Mucosa of gallbladder (tissue), 1 donor: ENCODE measurements at places on chromosomes 16 and 17. TPM values are rescaled to one million over a fixed set of nuclear protein-coding genes. Genes with fewer than 3 reads are reported as not detected.

ITGA3 gene
- 134 TPM for total RNA-seq

NKD1 gene
- 32.0 TPM for total RNA-seq

NACA2 gene
- total RNA-seq = not detected

CMTM2 gene
- not detected for total RNA-seq

CLEC18B gene
- total RNA-seq = 6.0 TPM

KRTAP4-1 gene
- total RNA-seq = not detected

GSG1L gene
- not detected for total RNA-seq

KRTAP9-4 gene
- not detected for total RNA-seq

HSF4 gene
- 51.3 TPM for total RNA-seq

PPY gene
- total RNA-seq = not detected

ITGA2B gene
- 2.9 TPM for total RNA-seq

TBX4 gene
- total RNA-seq = 1.6 TPM

CEP20 gene
- total RNA-seq = 21.2 TPM

HYDIN gene
- 6.2 TPM for total RNA-seq

KRTAP9-8 gene
- total RNA-seq = not detected

JPT2 gene
- total RNA-seq = 62.7 TPM

EVPLL gene
- total RNA-seq = 0.14 TPM

BAIAP3 gene
- total RNA-seq = 2.6 TPM

ADAD2 gene
- total RNA-seq = 0.60 TPM

SLC5A11 gene
- total RNA-seq = 2.5 TPM

TERB1 gene
- not detected for total RNA-seq

VAC14 gene
- 32.6 TPM for total RNA-seq

SLC52A1 gene
- total RNA-seq = not detected
